ENCODE measurements at places on chromosomes 13 and 19.

DNA sequence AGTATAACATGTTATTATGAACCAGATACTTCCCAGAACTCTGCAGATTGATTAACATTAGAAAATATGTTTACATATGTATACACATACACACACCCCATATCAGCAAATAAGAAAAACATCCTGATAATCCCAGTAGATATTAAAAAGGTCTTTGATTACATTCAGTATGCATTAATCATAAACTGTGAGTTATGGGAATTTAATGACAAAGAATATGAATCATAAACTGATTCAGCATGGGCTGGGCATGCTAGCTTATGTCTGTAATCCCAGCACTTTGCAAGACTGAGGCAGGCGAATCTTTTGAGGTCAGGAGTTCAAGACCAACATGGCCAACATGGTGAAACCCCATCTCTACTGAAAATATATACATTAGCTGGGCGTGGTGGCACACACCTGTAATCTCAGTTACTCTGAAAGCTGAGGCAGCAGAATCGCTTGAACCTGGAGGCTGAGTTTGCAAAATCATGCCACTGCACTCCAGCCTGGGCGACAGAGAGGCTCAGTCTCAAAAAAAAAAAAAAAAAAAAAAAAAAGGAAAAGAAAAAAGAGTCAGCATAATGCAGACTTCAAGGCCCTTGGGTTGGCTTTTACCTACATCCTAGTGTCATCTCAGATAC is 581.9 kb upstream of the PRR20A start:
- DNase-seq: no peak

GRCh38 chr13:101230271-101230890 is 185.9 kb downstream of the NALCN start:
- no peak for DNase-seq

GRCh38 chr19:48607359-48607755 is 815 bp downstream of the SPACA4 start:
- no peak for DNase-seq

DNA sequence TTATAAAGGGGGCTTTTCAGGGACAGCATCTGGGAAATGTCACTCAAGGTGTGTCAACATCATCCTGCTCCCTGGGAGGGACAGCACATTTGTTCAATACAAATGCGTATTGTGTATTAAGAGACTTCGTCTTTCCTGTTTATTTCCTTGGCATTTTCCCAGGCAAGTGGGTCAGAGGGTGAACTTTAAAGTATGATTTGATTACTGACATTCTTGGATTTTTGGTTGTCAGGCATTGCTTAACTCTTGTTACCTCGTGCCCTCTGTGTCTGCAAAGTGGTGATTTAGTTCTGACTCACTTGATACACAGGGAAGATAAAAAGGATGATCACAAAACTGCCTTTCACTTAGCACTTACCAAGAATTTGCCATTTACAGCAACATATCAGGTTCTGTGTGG is 292.7 kb downstream of the SUCLA2 start:
- no peak for DNase-seq
